GM12865 (cell line): ENCODE measurements at places on chromosomes 3 and 15.

GRCh38 chr3:48222616-48223513 lies at the start of gene CAMP:
Gene CAMP, plus strand, starts transcription at chr3:48223495. Its CDS starts 17 bp downstream, at chr3:48223512.
- DNase-seq = peak; percentile 81

GRCh38 chr3:119346076-119346496 lies 51.9 kb downstream of the ARHGAP31 start:
- no peak for DNase-seq

DNA sequence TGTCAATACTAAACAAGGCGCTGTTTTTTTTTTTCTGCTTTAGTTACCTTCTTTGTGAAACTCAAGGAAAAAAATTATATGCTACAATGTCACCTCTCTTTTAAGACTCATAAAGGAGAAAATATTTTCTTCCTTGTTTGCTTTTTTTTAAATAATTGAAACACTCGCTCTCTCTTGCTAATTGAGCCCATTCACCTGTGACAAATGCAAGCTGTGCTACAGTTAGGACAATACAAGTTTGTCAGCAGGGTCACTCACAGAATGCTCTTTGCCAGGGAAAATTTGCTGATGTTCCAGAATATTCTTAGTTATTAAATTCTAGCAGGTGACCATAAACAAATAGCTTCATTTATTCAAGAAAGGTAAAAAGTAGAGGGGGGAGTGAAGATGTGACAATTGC lies 375.9 kb upstream of the DPPA4 start:
- no peak for DNase-seq

GRCh38 chr3:34012102-34012461 lies 213.7 kb downstream of the PDCD6IP start:
- DNase-seq = no peak

GRCh38 chr3:9715764-9716437 lies 12.3 kb downstream of the CPNE9 start:
- DNase-seq = no peak

DNA sequence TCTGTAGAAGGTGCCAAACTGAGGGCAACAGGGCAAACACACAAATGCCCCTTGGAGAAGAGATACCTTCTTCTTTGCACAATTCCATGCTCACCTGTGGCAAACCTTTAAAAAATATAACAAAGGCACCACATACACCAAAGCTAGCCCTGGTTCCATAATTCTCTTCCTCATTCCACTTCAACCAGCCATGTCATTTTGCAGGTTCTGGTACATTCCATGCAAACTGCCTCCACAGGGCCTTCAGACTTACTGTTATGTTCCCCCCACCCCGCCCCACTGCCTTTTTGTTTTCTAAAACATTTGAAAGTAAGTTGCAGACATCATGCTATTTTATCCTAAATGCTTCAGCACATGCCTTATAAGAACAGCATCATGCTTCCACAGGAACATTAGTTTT lies 269.0 kb downstream of the NSUN3 start:
- no peak for DNase-seq

DNA sequence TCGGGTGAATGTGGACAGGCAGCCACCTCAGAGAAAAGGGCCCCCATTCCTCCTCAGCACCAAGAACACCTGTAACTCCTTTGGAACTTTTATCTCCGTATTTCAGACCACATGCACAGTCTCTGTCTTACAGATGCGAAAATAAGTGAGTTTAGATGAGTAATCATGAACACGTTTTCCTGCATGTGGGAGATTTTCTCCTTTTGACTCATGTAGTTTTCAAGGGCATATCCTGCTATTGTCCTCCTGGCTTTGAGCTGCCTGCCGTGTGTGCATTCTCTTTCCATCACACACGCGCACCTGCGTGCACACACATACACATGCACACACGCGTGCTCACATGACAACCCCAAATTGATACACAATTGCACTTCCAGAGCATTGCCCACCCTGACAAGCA lies 239.2 kb downstream of the GABRG3 start:
- DNase-seq = no peak

- peak; percentile 74 for DNase-seq
Observed at GRCh38 chr3:185253645-185254410, at the start of gene EHHADH. Gene EHHADH, minus strand, starts transcription at chr3:185254049. Its CDS starts 27 bp downstream, at chr3:185254022.

- peak; percentile 54 for DNase-seq
Observed at GRCh38 chr3:148990236-148990635, 1.1 kb upstream of the GYG1 start.

GRCh38 chr3:5798809-5799208 lies 611.3 kb downstream of the EDEM1 start:
- DNase-seq = no peak

DNA sequence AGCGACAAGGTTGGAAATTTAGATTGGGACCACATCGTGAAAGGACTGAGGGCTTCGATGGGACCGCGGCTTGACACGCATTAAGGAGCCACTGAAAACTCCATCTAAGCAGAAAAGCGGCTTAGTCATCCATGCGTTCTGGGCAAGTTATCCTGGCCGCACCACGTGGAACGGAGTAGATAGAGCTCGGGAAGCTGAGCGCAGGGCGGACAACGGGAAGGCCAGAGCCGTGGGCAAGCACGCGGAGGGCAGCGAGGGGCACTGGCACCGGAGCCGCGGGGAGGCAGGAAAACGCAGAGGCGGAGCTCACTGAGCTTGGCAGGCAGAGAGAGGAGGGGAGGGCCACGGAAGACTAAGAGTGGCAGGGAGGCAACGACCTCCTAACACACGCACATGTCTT lies 61.3 kb upstream of the VGLL4 start:
- no peak for DNase-seq

- DNase-seq = peak; percentile 33
Observed at GRCh38 chr15:60297047-60297446, 100.7 kb downstream of the ANXA2 start.

DNA sequence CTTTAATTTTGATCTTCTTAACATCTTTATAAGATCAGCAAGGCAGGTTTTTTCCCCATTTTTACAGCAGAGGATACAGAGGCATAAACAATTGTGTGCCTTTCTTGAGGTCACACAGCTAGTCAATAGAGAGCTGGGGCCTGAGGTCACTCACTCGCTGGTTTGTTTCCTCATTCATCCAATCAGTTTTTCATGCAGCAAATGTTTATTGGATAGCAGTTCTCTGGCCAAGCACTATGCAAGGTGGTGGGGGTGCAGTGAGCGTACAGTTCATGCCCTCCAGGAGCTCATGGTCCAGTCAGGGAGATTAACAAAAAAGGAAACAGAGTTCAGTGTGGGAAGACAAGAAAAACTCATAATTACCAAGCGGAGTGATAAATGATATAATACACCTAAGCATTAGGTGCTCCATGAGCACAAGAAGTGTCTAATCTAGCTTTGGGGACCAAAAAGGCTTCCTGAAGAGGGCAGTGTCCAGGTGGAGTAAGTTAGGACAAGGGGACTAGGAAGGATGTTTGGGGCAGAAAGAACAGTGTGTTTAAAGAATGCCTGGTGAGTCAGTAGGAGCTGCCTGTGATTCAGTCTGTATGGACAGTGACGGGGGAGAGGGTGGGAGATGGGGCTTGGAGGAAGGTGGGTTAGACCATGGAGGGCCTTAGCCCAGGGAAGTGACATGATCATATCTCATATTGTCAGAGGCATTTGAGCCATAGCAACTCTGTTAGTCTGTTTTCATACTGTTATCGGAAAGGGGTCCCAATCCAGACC lies 29.3 kb downstream of the MAP2K5 start:
- DNase-seq = no peak

GRCh38 chr15:30990446-30991254 lies 778 bp downstream of the MTMR10 start:
- DNase-seq = no peak

- no peak for DNase-seq
Observed at GRCh38 chr15:55183679-55184078, 13.1 kb downstream of the RSL24D1 start.

DNA sequence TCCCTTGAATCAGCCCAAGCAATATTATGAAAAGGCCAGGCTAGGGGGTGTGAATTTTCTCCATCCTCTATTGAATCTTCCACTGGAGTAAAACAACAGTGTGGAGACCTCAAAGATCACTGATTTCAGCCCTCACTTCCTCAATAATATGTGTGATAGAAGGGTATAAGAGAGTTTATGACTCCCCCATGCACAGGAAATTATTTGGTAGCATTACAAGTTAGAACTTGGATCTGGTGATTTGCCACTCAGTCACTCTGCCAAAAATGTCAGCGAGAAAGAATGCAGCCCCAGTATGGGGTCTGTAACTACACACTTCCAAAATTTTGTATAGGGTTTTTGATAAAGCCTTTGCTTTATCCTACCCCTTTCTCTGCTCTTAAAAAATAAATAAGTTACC lies 81.0 kb upstream of the KCNMB2 start:
- no peak for DNase-seq

DNA sequence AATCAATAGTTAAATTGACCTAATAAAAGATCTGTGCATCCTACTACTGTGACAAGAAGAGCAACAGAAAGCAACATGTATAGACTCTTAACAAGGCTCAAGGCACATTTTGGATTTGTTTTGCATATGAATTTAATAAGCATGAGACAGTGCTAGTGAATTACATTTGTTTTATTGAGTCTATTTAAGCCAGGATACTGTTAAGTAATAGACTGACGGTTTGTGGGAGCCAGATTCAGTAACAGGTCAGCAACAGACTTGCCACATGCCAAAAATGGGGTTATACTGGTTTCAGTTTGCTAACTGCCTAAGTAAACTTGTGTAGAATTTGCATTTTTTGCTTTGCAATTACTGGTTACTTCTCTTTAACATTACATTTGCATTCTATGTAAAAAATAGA lies 54.0 kb downstream of the MBNL1 start:
- DNase-seq = peak; percentile 81

- no peak for DNase-seq
Observed at GRCh38 chr3:191151653-191152052, 47.4 kb upstream of the OSTN start.

DNA sequence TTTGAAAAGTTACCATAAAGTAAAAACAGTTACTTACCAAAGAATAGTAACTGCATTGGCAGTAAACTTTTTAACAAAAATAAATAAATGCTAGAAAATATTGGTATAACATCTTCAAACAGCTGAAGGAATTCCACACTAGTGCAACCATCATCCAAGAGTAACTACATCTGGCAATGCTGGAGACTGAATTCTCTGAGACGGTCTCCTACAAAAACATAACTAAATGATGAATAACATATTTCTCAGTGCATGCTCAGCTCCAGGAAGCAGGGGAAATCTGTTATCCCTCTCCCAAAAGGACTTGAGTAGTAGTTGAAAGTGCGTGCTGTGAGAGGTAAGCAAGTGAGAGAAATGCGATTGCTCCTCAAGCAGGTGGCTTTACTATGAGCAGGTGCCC lies 526.8 kb upstream of the CCDC54 start:
- DNase-seq = no peak

DNA sequence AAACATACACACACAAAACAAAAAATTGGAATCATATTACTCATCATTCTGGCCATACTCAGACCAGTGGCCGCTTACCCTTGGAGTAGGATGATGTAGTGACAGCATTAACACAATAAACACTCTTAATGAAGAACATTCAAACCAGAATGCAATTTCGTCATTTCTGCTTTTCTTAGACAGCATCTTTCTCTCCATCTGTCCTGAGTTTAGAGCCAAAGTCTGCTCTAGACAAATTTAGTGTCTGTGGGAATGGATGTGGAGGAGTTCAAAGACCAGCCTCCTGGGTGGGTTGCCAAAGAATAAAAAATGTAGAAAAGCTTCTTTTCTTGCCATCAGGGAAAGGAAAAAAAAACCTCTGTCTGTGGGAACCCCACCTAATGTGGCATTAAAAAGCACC lies 212.4 kb upstream of the POU1F1 start:
- DNase-seq = no peak

GRCh38 chr15:90819390-90819789 lies 49.0 kb upstream of the FURIN start:
- DNase-seq = no peak

DNA sequence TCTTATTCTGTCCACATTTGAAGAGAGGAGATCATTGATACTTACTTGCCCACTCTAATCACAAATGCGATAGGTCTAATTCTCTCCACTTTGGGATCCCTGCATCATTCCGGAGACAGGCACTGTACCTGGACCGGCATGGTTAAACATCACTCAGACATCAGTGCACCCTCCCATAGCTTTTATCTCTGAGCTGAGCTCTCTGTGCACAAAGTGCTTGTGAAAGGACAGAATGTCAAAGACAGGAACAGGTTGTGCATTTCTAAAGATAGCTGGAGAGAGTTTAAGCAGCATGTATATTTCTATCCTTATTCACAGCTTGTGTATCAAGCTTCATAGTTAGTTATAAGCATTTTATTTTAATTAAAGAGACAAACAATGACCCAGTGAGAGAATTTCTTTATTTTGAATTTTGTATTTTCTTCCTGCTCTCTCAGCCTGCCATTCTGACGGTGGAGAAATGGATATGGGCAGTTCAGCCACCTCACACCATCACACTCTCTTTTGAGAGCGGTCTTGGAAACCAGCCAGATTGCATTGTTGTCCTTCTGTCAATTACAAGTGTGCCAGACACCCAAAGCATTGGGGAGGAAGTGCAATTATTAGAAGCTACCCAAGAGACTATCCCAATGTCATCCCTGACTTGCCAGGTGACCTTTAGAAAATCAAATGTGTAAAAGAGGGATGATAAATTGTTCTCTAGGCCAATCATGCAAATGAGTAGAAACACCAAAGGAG lies 65.2 kb upstream of the CHL1 start:
- DNase-seq = no peak

DNA sequence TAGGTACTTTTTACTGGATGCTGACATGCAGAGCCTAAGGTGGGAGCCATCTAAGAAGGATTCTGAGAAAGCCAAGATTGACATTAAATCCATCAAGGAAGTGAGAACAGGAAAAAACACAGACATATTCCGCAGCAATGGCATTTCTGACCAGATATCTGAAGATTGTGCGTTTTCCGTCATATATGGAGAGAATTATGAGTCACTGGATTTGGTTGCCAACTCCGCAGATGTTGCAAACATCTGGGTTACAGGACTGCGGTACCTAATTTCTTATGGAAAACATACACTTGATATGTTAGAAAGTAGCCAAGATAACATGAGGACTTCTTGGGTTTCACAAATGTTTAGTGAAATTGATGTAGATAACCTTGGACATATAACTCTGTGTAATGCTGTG lies 125.1 kb downstream of the PLCL2 start:
- no peak for DNase-seq

DNA sequence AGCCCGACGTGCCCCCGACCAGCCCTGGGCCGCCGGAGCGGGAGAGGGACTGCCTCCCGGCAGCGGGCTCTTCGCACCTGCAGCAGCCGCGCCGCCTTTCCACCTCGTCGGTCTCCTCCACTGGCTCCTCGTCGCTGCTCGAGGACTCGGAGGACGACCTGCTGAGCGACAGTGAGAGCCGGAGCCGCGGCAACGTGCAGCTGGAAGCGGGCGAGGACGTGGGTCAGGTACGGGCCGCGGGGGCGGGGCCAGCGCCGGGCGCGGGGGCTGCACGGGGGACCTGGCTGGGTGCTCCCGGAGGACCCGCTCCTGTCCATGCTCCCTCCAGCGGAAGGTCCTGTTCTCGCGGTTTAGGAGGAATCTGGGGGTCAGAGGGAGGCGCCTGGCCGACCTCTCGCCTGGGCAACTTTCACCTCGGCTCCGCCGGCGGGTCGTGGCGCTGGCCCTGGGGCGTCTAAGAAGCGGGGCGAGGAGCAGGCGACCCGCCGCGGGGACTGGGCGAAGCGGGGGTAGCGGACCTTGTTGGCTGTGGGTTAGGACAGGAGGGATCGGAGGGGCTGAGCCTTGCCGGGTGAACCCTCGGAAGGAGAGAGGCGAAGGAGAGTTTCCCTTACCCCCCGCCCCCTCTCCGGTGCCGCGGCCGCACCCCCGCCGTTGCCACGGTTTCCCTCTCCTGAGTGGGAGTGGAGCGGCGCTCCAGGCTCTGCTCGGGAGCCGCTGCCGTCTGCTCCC lies 682 bp downstream of the ITPKA start:
- peak; percentile 52 for DNase-seq
